RKO (cell line): ENCODE measurements at places on chromosomes 1 and 21.

DNA sequence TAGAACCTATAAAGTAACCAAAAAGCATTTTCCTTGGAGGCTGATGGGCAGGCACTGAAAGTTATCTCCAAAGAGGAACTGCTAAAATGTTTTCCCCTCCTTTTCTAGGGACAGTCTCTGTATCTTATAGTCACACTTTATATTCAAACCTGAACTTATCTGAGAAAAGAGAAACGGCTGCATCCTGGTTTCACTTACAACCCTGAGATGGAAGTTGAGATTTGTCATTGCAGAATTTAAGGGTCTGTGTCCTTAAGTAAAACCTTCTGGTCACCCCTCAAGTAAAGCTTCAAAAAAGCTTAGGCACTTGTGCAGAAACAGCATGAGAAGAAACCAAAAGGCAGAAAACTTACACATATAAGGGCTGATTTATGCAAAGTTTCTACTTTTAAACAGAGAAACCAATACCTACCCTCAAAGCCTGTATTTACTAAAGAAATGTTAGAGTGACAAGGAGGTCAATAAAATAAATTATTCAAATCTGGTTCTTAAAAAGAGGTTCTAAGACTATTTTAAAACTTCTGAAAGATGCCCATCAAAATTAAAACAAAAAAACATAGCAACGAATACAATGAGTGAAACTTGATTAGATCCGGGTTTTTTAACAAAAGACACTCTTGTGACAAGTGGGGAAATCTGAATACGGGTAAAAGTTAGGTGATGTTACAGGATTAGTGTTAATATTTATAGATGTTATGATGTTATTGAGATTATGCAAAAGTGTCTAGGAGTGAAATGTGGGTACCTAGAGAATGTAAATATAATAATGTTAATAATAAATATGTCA lies 9.9 kb downstream of the CD58 start:
- no peak for DNase-seq

- DNase-seq, result no peak
Observed at GRCh38 chr1:15257309-15257708, 10.3 kb downstream of the FHAD1 start.

DNA sequence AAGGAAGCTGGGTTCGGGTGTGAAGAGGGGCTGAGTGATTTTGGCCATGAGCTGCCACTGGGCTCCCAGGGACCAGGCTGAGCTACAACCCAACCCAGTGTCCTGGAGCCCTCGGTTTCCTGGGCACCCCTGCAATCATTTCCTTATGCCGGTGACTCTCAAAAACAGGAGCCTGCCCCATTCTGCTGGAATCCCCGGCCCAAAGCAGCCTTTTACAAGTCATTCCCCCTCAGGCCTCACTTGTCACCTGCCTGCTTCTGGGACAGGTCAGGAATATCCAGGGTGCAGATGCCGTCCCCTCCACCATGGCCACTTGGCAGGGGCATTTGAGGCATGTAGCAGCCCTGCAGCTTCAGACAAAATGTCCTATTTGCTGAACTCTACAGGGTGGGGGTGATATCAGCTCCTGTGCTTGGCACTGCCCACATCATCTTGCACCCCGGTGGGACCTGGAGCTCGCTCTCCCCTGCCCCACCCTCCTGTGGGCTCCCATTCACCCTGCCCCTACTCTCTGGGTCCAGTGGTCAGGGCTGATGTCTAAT lies 30.0 kb downstream of the CDK18 start:
- DNase-seq, result no peak

GRCh38 chr1:62912028-62912638 lies 128.2 kb downstream of the ATG4C start:
- DNase-seq, result peak; percentile 25

DNA sequence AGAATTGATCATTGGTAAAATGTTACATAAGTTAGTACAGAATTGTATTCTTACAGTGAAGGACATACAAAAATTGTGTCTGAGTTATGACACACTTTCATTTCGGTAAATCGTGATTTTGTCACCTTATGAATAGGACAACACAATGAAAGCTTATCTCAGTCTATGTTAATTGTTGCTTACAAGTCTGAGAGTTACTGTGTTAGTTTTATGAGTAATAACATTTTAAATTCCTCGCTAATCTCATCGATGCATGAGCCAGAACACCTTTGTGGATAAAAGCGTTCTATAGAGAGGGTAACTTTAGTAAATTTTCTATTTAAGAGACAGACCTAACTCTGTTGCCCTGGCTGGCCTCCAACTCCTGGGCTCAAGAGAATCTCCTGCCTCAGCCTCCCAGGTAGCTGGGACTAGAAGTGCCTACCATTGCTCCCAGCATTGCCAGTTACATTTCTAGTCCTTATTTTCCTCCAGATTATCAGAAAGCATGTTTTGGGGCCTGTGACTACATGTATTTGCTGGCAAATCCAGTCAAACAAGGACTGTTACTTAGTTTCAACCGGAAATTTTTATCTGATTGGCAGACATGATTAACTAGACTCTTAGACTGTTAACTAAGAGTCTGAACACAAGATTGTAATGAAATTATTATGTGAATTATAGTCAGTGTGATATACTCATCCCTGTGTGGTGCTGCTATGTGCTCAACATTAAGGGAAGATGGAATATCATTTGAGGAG lies 3.0 kb downstream of the PRRC2C start:
- no peak for DNase-seq

GRCh38 chr1:59678493-59679228 lies 136.1 kb upstream of the HOOK1 start:
- DNase-seq, result peak; percentile 58

- peak; percentile 99 for DNase-seq
Observed at GRCh38 chr1:245085508-245086095, 69.2 kb upstream of the KIF26B start.

DNA sequence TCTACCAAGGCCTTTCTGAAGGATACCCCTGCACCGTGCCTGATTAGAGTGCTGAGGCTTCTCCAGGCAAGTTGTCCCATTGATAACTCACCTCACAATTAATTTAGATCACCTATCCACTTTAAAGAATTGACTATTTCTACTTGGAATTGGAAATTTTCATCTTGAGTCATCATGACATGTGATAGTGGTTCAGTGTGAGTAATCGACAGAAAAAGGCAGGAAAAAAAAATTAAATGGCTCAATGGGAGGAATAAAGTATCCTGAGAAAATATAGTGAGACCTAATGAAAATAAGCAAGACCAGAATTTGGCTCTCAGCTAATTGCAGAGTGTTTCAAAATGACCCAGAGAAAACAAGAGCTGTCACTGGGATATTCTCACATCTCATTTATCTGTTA lies 222.4 kb upstream of the C8B start:
- no peak for DNase-seq

DNA sequence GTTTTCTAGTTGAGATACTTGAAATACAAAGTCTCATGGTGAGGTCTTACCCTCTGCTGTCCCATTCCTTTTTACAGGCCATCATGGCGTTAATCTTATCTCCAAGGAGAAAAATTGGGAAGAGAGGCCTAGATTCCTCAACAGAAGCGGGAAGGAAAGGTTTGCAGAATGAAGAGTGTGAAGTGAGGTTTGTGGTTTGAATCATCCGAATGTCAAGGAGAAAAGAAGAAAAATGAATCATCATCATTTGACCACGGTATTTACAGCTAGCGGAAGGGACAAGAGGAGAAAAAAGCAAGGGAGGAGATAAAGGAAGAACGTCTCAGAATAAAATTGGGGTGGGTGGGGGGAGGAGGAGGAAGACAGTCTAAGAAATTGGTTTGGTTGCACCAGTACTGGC lies 935 bp upstream of the COG2 start:
- DNase-seq, result no peak

DNA sequence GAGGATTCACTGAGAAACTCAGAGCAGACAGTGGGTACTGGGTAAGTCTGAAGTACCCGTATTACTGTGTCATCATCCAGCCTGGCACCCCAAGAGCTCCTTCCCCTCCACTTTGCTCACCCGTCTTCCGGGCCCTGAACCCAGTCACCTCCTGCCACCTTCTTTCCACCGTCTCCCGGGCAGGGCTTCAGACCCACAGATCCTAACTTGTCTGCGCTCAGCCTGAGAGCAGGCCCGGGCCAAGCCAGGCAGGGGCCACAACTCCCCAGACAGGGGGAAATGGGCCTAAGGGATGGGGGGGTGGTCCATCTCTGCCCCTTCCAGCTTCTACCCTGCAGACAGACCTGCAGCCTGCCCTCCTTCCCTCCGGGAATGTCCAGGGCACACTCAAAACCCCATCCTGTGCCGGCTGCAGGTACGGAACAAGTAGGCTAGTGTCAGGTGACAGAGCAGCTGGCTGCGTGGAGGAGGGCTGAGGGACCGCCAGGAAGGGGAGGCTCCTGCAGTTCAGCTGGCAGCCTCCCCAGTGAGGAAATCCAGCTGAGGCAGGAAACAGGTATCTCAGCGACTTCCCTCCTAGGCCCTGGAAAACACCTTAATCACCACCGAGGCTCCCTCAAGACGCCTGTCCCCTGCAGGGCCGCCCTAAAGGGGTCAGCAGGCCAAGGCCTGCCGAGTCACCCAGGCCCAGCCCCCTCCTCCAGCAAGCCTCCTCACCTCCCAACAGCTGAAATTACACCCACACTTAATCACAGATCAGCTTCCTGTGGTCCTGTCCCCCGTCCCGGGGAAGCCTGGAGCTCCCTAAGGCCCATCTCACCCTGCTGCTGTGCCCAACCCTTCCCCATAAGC lies 3.5 kb downstream of the HSPG2 start:
- DNase-seq, result no peak

GRCh38 chr1:83882906-83883305 lies 116.0 kb downstream of the TTLL7 start:
- peak; percentile 37 for DNase-seq

DNA sequence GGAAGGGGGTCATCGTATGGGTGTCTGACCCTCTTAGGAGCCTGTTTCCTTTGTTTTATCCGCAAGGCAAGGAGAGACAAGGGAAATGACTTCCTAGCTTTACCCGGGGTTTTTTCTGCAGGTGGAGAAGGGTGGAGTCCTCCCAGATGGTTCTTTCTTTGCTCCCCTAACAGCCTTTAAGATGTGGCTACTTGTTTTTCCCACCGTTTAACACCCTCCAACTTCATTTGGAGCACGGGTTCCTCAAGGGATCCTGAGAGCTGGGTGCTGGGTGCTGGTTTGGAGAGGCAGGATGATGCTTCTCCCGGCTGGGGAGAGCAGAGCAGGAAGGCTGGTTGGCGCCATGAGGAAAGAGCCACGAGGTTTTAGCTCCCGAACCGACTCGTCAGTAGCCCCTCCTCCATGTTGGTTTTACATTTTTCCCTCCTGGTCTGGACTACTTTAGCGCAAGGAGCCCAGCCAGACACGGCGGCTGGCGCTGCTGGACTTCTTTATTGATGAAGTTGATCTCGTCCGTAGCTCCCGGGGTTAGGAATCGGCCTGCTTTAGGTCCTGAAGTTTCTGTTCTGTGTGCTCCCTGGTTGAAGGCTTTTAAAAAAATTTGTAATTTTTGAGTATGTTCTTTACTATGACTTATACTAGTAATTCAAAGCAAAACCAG lies 1.4 kb downstream of the UCK2 start:
- DNase-seq, result peak; percentile 88

GRCh38 chr1:156704930-156705320 lies 458 bp downstream of the CRABP2 start:
- DNase-seq, result peak; percentile 86

DNA sequence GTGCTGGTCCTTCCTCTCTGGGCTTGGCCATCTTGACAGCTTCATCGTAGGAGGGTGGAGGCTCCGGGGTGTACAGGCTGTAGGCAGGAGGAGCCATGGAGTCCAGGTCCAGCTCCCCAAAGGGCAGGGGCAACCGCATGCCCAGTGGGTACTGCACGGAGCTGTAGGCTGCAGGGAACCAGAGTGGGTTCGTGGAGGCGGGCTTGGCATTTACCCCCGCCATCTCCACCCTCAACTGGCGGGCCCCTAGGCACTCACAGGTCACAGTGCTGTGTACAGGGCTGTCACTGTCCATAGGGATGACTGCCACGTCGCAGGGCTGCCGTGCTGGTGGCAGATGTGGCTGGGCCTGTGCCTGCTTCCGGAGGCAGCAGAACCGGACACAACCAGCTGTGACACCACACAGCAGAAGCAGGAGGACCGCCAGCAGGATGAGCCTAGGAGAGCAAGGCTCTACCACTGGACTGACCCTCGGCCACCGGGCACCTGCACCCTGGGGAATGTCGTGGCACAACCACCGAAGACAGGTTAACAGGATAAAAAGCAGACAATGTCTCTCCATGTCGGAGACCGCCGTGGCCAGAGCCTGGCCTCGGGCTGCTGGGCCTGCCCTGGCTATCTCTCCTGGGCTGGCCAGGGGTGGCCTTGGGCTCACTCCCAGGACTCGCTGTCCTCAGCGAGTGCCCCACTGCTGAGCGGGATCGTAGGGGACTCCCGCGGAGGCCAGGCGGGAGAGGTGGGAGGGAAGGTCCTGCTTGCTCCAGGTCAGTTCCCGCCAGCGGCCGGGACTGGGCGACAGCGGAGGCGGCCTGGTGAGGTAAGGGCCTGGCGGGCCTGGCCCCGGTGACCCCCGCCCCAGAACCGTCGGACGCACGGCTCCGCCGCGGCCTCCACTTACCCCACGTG lies 831 bp downstream of the TMEM52 start:
- no peak for DNase-seq

DNA sequence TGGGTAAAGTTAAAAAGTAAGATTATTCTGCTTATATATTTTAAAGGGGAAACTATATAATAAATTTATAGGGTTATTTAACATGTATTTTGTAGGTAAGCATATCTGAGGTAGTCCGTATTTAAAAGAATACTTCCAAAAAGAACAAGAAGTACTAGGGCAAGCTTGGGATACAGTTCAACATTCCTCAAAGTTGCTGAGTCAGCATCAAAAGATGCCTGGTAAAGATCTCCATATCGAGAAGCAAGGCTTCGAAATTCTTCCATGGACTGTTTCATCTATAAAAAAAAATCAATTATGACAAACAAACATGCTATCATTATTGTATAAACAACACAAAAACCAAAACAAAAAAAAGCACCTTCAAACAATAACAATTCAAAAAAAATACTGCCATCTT lies 67.7 kb downstream of the INTS7 start:
- no peak for DNase-seq

- DNase-seq, result peak; percentile 44
Observed at GRCh38 chr1:202501281-202501680, 152.8 kb downstream of the PPP1R12B start.

DNA sequence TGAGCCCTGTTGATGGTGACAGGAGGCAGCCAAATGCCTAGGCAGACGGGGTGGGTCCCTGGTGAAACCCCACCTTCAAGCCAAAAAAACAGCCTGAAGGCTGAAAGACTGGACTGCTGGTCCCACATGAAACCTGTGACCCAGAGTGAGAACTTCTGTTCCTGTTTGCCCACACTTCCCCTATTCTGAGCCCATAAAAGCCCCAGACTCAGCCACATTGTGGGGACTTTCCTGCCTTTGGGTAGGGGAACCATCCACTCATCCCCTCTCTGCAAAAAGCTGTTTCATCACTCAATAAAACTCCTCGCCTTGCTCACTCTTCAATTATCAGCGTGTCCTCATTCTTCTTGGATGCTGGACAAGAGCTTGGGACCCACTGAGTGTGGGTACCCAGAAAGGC lies 25.2 kb downstream of the HTR6 start:
- no peak for DNase-seq

- no peak for DNase-seq
Observed at GRCh38 chr1:109535971-109536491, 3.6 kb upstream of the GPR61 start.

GRCh38 chr1:245546875-245547274 lies 392.1 kb downstream of the KIF26B start:
- no peak for DNase-seq

GRCh38 chr21:46667741-46668380 lies 32.4 kb downstream of the PRMT2 start:
- peak; percentile 74 for DNase-seq
